ENCODE measurements at places on chromosomes 12 and 14.

GRCh38 chr14:76289276-76289675 is 86.7 kb upstream of the ESRRB start:
- no peak for DNase-seq

DNA sequence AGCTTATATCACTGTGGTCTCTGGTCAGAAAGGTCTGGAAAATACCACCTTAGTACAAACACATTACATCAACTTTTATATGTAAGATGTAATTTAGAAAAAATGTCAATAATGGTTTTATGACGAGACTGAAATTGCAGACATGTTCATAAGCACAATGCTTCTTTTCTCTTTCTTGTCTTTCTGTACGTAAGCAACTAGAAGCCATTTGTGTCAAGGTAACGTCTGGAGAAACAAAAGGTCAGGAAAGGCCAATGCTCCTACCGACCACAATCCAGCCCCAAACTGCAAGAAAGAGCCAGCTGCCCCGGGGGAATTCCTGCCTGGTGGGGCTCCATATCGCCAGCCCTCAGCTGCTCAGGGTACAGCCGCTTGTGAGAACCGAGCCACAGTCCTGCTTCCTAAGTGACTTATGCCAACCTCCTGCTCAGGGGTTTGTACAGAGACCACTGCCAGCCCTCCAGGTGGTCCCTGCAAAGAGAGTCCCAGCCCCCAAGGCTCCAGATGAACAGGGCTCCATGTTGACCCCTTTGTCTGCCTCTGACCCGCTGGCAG is 6.3 kb downstream of the ZNF839 start:
- no peak for DNase-seq

DNA sequence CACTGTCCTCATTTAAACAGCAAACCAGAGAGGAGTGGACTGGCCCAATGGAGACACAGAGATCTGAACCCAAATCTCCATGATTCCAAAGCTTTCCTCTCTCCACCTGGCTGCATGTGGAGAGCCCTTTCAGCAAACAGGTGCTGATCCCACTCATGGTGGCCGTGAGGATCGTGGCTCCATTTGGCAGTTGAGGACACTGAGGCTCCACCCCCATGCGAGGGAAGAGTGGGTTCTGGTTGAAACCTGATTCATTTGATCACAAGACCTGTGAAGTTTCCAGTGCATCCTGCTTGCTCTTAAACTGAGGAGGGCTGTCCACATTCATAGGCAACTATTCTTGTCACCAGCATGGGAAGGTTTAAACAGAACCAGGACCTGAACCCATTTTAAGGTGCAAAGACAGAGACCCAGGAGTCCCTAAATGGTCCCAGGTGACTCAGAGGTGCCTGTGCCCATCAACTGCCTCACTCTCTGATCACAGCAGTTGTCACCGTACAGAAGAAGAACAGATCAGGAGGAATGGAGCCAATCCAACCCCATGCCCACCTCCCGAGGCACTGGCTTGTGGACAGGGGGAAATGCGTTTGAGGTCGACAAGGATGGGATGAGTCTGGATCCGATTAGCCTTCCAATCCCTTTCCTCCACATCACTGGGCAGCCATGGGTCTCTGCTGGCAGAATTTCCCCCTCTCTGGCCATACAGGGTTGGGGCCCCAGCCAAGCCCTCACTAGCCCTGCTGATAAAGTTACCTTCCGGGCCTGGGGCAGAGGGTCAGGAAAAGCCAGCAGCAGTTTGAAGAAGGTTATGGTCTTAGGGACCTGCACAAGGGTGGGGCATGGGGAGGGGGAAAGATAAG is 45.5 kb upstream of the BCL11B start:
- no peak for DNase-seq

DNA sequence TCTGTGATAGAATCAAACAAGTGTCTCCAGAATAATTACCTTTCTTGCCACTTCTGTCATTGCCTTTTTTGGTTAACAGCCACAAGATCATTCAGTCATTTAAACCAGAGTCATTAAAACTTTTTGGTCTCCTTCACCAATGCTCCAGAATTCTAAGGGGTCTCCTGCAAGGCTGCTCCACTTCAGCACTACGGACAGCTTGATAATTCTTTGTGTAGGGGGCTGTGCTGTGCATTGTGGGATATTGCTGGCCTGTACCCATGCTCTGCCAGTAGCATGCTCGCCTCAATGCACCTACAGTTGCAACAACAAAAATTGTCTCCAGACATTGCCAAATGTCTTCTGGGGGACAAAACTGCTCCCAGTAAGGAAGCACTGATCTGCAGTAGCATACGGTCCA is 7.3 kb downstream of the ADAMTS20 start:
- DNase-seq, result no peak

- DNase-seq, result no peak
Observed at GRCh38 chr14:100084591-100084990, 19.4 kb downstream of the EVL start.

DNA sequence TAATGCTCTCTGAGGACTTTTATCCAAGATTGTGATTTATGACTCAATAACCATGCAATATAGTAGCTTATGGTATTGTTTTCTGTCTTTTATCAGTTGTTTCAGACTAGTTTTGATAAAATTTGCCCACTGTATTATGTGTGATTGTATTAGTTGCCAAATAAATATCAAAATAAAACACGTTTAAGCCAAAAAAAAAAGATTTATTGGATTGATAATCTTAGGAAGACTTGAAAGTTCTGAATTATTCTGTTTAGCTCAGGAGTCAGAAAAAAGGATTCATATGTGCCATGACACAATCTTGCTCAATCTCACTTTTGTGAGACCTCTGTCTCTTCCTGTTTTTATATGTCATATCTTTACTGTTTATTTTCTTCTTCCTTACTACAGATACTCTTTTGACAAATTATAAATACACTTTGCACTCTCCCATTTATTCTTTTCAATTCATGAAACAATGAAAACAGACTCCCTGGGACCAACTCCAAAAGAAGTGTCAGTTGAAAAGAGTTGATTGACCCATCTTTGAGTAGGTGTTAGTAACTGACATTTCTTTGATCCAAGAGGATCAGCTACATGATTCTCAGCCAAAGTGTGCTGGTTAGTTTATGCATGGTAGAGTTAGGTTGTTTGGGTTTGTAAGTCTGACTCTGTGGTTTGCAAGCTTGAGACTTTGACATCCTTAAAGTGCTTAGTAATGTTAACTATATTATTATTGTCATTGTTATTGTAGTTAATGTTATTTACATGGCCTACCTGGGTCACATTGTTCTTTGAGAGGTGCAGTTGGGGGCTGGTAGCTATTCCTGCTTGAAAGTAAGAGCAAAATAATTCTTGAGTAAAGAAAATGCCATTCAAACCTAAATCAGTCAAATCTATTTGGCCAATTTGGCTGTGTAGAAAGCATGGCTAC is 2.5 kb downstream of the OR6C76 start:
- DNase-seq, result no peak

DNA sequence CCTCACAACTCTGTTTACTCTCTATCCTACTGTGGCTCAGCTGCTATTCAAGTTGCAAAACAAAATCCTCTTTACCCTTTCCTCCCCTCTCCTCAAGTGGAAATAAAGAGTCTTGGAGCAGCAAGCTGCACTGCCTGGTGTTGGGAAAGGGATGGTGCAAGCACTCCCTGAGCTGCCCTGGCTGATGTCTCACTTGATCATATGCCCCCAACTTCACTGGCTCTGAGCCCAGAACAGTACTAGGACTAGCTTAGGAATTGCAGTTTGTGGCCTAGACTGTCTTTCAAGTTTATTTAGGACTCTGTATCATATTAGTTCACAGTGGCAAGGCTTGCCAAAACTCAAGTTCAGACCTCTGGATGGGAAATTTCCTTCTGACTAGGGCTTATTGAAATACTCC is 1683.8 kb upstream of the SEL1L start:
- peak; percentile 40 for DNase-seq

GRCh38 chr12:105538880-105539279 is 208.4 kb downstream of the C12orf75 start:
- no peak for DNase-seq

DNA sequence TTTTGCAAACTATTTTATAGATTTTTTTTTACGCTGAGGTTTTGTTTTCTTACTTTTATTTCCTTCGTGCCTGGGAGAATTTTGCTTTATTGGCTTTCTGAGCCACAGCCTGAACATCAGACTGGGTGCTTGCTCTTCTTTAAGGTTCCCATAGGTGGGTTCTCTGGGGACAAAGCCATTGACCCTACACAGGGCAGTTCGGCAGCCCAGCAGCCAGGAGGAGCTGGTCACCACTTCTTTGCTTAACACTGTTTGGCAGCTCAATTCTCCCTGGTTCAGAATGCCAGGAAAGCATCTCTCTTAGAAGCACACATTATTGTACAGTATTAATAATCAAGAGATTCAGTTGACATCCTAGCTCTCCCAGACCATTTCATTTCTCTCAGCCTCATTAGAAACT is 140.8 kb upstream of the NEDD1 start:
- DNase-seq, result no peak

DNA sequence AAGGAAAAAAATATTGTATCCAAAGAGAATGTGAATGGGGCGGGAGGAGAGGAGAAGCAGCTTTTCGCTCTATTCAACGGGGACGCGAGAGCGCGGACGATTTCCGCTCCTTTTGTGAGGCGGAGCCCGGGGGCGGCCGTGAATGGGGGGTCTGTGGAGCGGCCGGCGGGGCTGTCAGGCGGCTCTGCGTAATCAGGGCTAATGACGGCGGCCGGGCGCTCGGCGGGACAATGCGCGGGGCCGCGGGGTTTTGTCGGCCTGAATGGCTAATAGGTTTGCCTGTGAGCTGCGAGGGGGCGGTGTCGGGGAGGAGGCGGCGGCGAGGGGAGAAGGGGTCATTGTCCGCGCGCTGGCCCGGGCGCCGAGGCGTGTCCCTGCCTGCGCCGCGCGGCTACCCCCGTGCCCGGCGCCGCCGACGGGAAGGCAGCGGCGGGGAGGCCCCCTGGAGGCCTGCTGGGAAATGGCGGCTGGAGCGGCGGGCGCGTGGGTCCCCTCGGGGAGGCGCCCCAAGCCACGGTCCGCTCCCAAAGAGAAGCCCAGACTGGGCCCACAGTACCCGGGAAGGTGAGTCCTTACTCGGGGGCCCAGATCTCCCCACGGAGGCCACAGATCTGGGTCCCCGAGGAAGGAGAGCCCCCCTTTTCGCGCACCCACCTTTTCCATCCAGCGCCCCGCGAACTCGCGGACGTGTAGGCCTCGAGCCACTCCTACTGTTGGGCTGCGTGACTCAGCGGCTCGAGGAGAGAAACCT is 6.0 kb downstream of the SIX6 start:
- no peak for DNase-seq

DNA sequence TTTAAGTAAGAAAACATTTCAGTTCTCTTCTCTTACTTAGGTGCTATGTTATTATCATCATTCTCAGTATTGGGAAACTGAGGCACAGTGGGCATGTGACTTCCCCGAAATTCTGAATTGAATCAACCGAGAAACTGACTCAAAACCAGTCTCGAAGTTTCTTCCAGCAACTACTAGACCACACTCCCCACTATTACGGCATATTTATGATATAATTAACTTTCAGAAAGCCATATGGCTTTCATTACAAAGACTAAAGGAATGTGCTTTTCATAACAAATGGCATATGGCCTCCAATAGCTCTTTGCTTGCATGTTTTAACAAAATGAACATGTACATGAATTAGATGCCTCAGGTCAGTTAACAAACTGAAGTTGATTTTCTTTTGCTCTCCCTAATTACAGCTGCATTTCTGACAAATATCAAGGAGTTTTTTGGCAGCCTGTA is 182.9 kb upstream of the SLC38A2 start:
- DNase-seq, result no peak

- DNase-seq, result no peak
Observed at GRCh38 chr14:68518166-68518565, 274.7 kb downstream of the ZFP36L1 start.

GRCh38 chr14:96616161-96616721 is 114.1 kb downstream of the PAPOLA start:
- DNase-seq, result no peak

DNA sequence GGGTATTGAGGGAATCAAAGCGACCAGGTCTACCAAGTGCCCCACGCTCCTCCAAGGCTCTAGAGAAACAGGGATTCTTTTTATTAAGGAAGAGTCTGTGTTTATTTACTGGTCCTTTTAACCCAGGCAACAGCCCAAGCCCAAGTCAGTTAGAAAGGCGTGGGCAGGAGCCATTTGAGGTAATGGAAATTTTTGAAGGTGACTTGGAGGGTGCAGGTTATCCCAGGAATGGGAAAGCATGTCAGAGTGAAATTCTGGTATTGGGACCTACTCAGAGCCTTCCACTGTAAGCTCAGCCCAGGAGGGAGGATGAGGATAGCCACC is 2.9 kb downstream of the SLC6A12 start:
- DNase-seq, result no peak

DNA sequence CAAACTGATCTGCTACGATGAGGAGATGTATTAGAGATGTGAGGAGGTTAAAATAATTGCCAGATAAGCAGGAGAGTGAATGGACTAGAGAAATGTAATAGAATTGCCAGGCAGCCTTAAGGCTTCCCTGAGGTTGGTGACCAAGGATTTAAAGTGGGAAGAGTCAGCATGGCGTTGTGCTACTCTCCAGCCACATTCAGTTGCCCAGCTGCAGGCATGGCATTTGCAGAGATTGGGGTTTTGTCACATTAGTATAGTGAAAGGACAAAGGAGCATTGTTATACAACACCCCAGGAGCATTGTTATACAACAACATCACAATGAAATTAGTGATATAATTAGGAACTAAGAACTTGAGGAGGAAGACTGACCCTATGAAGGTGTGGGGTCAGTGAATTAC is 31.7 kb downstream of the MARK3 start:
- DNase-seq, result no peak

DNA sequence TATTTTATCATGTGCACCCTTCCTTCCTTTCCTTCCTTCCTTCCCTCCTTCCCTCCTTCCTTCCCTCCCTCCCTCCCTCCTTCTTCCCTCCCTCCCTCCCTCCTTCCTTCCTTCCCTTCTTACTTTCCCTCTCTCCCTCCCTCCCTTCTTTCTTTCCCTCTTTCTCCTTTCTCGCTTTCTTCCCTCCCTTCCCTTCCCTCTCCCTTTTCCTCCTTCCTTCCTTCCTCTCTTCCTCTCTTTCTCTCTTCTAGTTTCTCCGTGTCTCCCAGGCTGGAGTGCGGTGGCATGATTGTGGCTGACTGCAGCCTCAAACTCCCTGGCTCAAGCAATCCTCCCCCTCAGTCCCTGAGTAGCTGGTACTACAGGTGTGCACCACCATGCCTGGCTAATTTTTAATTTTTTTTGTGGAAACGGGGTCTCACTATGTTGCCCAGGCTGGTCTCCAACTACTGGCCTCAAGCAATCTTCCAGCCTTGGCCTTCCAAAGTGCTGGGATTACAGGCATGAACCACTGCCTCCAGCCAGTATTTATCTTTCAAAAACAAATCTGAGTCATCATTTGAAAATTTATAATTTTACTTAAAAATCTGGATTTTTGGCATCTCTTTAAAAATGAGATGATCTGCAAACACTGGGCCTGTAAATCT is 7.8 kb downstream of the C1RL start:
- DNase-seq, result no peak
